ENCODE measurements at places on chromosomes 11 and 22.

GRCh38 chr11:34431979-34432378 lies 6.8 kb upstream of the CAT start:
- no peak for DNase-seq

GRCh38 chr11:10317776-10318526 lies 13.1 kb downstream of the ADM start:
- no peak for DNase-seq

GRCh38 chr22:36204632-36205015 lies 3.0 kb upstream of the APOL4 start:
- no peak for DNase-seq

DNA sequence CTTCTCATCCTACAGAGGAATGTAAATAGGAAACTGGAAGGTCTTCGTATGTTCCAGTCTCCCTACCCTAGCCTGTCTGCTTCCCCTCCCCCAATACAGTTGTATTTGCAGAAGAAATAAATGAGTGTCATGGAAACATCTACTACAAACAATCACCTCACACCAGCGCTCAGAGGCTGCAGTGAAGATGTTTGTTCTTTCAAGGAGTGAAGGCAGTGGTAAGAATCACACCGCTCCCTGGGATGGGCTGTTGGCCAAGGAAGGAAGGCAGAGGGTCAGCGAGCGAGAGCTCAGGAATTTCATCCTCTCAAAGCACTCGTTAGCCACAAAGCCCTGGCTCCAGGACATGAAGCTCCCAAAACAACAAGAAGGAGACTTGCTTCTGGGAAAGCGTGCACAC lies 1.1 kb upstream of the IGSF9B start:
- DNase-seq, result no peak

DNA sequence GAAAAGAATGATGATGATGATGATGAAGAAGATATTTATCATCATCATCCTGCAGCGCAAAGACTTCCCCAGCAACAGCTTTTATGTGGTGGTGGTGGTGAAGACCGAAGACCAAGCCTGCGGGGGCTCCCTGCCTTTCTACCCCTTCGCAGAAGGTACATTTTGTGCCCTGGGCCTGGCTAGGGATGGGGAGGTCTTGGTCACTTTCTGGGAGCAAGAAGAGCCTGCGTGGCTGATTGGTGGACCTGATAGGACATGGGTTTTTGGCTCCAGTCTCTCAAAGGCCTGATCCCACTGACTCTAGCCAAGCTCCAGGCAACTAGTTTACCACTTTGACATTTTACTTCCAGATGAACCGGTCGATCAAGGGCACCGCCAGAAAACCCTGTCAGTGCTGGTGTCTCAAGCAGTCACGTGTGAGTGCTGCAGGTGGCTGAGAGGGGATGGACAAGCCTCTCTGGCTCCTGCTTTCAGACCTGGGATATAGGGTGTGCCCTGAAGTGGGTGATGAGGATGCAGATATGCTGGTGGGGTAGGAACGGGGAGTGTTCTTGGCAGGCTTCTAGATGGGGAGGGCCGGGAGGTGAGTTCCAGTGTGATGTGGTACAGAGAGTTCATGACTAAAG lies 5.3 kb downstream of the SIDT2 start:
- DNase-seq, result peak; percentile 54

GRCh38 chr11:121582296-121582695 lies 129.5 kb upstream of the SORL1-AS1 start:
- peak; percentile 9 for DNase-seq

DNA sequence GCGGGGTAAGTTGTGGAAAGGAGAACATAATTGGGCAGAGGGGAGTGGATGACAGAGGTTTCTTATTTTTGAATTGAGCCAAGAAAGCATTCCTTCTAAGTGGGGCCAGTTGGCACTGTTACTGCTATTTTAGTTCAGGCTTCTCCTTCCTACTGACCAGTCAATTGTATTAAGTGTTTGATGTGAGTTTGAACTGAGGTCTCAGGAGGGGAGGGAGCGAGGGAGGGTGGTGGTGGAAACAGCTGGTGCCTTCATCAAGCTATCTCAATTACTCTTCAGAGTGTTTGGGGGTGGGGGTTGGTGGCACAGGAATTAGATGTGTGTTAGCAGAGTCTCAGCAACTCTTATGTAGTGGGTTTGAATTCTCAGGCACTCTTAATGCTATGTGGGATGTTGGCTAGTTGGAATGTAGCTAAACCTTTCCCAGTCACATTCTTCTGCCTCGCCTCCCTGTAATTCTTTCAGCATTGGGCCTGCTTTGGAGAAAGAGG lies 14.5 kb downstream of the CTNND1 start:
- peak; percentile 91 for DNase-seq

DNA sequence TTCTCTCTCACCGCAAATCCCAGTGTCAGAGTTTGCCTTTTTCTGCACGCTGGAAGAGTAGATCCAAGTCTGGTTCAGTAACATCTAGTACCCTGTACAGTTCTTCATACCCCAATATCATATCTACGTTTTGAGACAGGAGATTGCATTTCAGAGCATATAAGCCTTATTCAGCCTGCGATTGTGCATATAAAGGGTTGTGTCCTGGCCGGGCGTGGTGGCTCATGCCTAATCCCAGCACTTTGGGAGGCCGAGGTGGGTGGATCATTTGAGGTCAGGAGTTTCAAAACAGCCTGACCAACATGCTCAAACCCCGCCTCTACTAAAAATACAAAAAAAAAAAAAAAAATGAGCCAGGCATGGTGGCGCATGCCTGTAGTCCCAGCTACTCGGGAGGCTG lies 104.9 kb downstream of the MTNR1B start:
- DNase-seq, result no peak

DNA sequence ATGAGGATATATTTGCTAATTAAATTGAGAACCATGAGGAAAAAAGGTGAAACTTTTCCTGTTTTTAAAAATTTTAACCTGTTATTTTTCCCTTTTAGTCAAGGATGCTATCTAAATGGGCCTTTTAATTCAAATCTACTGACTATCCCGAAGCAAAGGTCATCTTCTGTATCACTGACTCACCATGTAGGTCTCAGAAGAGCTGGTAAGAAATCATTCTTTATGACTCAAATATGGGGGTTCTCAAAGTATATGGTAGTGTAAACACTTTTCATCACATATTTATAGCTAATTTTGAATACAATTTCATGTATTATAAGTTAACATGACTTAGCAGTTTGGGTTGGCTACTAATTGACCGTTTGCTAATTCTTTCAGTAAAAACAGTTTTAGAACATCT lies 88.2 kb downstream of the CYP2R1 start:
- DNase-seq, result no peak

DNA sequence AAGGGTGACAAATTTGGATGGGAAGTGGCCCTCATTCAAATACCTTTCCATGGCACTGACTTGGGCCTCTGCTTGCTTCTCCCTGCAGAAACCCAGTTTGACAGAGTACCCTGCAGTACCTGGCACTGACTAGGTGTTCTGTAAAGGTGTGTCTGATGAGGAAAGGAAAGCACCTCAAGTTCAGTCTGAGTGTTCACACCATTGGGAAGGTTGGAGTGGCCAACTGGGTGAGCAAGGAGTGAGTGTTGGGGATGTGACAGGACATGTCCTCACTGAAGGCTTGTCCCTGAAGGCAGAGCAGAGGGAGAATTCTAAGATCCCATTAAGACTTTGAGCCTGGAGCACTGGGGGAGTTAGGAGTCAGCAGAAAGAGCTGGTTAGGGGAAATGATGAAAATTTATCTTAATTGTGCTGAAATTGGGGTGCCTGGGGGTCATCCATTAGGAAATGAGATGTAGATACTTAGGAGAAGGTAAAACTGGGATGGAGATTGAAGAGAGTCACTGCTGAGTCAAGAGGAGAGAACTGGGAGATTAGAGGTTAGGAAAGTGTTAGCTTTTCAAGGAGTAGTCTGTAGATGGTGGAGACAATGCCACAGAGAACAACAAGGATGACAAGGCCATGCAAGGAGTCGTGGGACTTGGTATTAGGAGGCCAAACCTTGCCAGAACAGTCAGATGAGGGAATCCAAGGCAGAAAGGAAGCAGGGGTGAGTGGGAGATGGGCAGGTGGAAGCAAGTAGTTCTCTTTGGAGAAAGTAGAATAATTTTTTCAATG lies 6.1 kb downstream of the SREBF2 start:
- no peak for DNase-seq

- DNase-seq, result no peak
Measured at GRCh38 chr22:46483353-46483752, 54.1 kb downstream of the CELSR1 start.

DNA sequence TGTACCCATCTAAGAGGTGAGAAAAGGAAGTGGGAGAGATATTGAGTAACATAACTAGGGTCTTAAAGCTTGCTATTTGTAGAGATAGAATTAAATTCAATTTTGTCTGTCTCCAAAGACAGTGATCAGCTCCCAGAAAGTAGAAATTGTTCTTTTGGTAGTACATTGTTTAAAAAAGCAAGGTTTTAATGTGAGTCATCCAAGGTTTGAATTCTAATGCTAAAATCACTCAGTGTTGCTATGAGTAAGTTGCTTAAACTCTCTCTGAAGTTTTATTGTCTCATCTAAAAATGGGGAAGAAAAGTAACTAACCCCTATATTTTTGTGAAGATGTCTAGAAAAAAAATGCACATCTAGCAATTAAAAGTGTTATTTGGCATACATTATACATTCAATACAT lies 1004.5 kb upstream of the CCDC90B start:
- DNase-seq, result no peak

DNA sequence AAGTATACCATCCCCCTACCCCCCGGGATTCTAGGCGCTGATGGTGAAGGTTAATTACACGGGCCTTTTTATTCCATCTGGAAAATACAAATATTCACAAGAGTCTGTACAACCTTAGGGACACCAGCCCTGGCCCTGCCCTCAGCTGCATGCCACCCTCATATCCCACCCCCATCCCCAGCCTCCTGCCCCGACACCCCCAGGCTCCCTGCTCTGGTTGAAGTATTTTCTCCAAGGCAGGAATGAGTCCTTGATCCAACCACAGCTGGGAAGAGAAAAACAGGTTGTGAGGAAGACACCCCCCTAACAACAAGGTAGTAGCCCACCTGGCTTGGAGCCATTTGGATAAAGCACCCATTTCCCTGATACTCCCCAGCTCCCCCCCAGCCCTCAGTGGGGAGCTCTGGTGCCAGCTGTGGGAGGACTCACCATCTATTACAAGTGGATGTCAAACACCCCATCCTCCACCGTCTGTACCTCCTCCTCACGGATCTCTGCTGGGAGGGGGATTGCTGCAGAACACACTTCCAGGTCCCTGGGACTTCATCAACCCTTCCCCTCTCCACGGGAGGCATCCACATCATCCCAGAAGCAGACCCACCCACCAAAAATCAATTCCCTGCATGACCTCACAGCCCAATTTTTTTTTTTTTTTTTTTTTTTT lies 4.0 kb upstream of the NRXN2 start:
- peak; percentile 28 for DNase-seq

GRCh38 chr22:44102856-44103255 lies 77.9 kb upstream of the PARVG start:
- DNase-seq, result no peak

- DNase-seq, result peak; percentile 56
Measured at GRCh38 chr22:19429950-19430889, 1.3 kb downstream of the HIRA start.

- DNase-seq, result no peak
Measured at GRCh38 chr11:8772571-8773519, 90.3 kb downstream of the RPL27A start.

GRCh38 chr22:49169074-49169744 lies 658.5 kb downstream of the BRD1 start:
- DNase-seq, result no peak

GRCh38 chr11:15419696-15420095 lies 305.0 kb downstream of the INSC start:
- no peak for DNase-seq

DNA sequence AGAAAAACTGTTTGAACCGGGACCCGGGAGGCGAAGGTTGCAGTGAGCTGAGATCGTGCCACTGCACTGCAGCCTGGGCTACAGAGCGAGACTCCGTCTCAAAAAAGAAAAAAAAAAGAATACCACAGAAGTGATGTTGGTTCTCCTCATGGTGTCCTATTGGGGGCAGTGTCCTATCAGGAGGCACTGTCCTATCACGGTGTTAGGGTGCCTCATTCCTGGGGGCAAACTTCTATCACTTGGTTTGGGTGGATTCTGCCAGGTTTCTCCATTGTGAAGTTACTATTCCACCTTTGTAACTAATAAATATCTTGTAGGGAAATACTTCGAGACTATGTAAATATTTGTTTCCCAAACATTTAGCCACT lies 19.6 kb downstream of the PRR14L start:
- no peak for DNase-seq

DNA sequence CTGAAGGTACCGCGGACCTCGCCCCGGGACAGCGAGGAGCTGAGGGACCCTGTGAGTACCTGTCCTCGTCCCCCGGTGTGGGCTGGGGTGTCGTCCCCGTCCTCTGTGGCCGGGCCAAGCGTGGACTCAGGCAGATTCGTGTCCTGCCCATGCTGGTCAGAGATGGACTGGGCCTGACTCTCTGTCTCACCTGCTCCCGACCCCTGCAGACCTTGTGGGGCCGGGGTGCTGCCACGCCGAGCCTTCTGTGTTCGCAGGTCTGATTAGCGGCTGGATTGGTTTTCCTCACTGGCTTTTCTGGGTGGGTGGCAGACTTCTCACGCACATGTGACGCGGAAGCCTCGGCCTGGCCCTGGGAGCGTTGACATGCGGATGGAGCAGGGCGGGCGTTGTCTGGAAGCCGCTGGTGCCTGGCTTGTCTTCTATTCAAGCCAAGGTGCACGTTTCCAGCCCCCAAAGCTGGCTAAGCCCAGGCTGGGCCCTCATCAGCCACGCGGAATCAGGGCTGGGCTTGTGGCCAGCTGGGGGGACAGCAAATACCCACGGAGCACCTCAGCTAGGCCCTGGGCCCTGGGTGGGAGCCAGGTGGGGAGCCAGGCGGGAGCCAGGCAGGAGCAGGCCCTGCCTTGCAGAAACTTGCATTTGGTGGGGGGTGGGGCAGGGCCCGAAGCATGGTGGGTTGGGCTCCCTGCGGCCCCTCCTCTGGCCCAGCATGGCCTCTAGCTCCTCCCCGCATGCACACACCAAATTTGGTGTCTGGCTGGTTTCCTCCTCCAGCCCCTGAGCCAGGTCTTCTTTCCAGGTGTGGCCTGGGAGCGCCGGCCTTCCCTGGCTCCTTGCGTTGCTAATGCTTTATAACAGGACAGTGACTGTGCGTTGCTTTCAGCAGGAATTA lies 7.0 kb downstream of the GRAMD4 start:
- peak; percentile 89 for DNase-seq

DNA sequence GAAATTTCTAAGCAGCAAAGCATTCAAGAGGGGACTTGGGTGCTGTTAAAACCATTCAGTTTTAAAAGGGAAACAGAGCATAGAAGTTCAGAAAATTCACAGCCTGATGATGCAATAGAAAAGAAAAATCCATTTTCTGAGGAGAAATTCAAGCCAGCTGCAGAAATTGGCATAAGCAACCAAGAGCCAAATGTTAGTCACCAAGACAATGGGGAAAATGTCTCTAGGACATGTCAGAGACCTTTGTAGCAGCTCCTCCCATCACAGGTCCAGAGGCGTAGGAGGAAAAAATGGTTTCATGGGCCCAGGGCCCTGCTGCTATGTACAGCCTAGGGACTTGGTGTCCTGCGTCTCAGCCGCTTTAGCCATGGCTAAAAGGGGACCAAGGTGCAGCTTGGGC lies 5.5 kb upstream of the IRAG1 start:
- DNase-seq, result no peak

GRCh38 chr11:38476808-38477575 lies 1879.0 kb upstream of the RAG2 start:
- no peak for DNase-seq

All from islet precursor cell (in vitro differentiated cells).